Keratinocyte (primary cell): ENCODE measurements at places on chromosomes 7 and 10.

DNA sequence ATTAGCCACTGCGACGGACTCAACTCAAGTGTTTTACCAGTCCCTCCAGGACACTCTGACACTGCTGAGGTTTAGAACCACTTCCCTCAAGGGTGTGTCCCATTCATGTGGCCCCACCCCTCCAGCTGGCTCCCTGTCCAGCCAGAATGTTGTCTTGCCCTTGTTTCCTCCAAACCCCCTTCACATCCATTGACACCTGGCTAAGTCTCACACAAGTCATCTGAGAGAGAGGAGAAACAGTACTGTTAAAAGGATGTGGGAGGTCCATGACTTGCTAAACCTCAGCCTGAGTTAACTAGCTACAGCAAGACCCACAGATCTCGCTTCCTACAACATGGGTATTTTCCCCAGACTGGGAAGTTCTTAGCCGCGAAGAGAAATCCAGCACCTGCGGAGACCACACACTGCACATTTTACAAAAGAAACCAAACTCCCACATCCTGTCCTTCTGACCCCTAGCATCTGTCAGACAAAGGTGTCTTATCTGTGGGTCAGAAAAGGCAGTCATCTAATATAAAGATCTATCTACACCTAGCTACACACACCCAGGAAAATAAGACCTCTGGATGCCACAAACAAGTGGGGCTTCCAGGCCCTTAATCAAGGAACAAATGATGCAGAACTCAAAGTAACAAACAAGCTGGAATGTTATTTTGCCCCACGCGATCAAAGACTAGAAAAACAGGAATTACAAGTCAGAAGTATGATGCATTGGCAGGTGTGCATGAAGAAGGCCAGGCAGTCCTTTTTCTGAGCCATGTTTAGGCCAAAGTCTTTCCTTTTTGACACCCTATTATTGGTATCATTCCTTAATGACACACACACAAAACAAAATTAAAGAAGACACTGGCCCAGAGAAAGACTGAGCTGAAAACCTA, 13.9 kb downstream of the OSBPL3 start:
- no peak for DNase-seq

- no peak for DNase-seq
Measured at GRCh38 chr7:159022238-159022993, 122.3 kb downstream of the VIPR2 start.

GRCh38 chr7:115851291-115851690, 179.3 kb downstream of the TFEC start:
- DNase-seq, result no peak

- DNase-seq, result no peak
Measured at GRCh38 chr7:69659983-69660382, 61.7 kb downstream of the AUTS2 start.

GRCh38 chr7:155285833-155286232, 11.8 kb upstream of the INSIG1 start:
- no peak for DNase-seq

GRCh38 chr10:30991647-30992011, 40.0 kb downstream of the ZNF438 start:
- no peak for DNase-seq

GRCh38 chr10:124185084-124185483, 91.7 kb upstream of the CHST15 start:
- no peak for DNase-seq

GRCh38 chr10:27241010-27241651, 534 bp upstream of the ACBD5 start:
- no peak for DNase-seq

GRCh38 chr10:4826792-4827324, 851 bp downstream of the AKR1E2 start:
- DNase-seq, result no peak

- no peak for DNase-seq
Measured at GRCh38 chr7:103003004-103003403, 71.6 kb downstream of the FBXL13 start.

- no peak for DNase-seq
Measured at GRCh38 chr10:112952282-112953173, 2.5 kb downstream of the TCF7L2 start.

DNA sequence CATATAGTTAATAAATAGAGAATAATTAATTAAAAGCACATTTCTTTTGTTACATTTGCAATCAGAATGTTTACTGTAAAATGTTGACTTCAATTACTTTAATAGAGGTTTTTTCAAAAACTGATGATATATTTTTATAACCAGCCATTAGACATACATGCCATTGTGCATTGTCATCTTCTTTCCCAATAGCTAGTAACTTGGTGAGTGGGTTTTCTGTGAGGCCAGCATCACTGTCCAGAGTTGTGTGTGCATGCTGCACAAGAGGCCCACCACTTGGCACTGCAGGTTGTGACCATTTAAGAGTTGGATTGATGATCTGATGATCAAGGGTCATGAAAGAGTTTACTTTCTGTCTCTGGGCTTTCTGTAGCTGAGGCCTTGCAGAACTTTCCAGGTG, 46.5 kb downstream of the TFEC start:
- no peak for DNase-seq

- DNase-seq, result no peak
Measured at GRCh38 chr7:128349466-128349825, 5.7 kb upstream of the RBM28 start.

- no peak for DNase-seq
Measured at GRCh38 chr10:131012641-131012985, 298.9 kb downstream of the TCERG1L start.

- no peak for DNase-seq
Measured at GRCh38 chr10:78688230-78688900, 380.4 kb upstream of the ZMIZ1 start.

- DNase-seq, result no peak
Measured at GRCh38 chr7:152910545-152911225, 151.1 kb downstream of the ACTR3B start.

GRCh38 chr10:8245131-8245813, 190.8 kb downstream of the GATA3 start:
- DNase-seq, result no peak

GRCh38 chr7:8389593-8390261, 43.7 kb upstream of the NXPH1 start:
- no peak for DNase-seq

- no peak for DNase-seq
Measured at GRCh38 chr7:71854546-71855397, 557.4 kb downstream of the CALN1 start.

DNA sequence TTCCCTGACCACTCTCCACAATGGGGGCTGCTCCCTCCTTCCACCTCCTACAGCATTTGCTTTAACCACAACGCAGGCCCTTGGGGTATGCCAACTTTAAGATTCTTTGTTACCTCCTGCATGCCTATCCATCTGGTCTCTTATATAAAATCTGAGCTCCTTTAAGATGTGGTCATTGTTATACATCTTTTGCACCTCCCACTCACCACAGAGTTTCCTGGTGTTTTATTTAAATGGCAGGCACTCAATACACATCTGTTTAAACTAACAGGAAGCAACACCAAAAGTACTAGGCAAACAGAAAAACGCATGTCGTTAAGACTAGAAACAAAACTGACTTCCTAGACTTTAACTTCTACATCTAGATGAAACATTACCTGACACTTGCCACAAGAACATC, 36.3 kb downstream of the SLC25A13 start:
- DNase-seq, result no peak

DNA sequence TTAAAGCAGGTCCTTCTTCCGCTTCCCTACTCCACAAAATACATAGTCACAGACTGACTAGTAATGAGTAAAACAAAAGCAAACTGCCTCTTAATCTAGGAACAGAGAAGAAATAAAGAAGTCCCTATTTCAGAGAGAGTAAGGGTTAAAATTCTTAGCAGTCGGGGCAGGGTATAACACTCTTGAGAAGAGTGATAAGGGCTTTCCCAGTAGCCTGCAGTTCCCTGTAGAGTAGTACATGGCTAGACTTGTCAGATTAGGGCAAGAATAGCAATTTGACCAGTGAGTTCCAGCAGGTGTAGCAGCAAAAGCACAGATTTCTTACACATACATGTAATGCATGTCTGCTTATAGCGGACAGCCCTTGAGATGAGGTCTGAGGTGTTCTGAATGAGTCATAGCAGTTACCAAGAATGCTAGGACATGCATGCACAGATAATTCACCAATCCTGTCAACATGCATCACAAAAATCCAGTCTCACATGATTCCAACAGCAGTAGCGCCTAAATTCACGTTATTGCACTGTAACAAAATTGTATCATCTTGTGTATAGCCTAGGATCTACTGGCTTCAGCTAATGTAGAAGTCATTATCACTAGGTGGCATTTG, 40.7 kb downstream of the BTRC start:
- DNase-seq, result peak; percentile 48

GRCh38 chr7:13851736-13852135, 137.7 kb downstream of the ETV1 start:
- DNase-seq, result no peak

DNA sequence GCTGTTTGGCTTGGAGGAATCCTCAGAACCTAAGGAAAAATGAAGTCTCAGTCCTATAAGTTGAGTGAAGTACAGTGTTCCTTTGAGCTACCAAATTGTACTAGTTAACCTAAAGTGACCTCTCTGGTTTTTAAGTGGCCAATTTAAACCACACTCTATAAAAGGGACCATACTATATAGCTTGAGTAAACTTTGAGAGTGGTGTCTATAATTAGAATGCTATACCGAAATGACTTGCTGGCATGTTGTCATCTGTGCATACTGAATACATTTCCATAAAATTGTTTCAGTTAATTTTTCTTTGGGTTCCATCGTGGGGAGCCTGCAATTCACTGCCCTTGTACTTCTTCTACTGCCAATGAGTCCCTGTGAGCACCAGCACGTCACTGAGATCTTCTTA, 151.1 kb downstream of the DKK1 start:
- DNase-seq, result no peak

- DNase-seq, result no peak
Measured at GRCh38 chr7:74051629-74052410, 23.8 kb downstream of the ELN start.

DNA sequence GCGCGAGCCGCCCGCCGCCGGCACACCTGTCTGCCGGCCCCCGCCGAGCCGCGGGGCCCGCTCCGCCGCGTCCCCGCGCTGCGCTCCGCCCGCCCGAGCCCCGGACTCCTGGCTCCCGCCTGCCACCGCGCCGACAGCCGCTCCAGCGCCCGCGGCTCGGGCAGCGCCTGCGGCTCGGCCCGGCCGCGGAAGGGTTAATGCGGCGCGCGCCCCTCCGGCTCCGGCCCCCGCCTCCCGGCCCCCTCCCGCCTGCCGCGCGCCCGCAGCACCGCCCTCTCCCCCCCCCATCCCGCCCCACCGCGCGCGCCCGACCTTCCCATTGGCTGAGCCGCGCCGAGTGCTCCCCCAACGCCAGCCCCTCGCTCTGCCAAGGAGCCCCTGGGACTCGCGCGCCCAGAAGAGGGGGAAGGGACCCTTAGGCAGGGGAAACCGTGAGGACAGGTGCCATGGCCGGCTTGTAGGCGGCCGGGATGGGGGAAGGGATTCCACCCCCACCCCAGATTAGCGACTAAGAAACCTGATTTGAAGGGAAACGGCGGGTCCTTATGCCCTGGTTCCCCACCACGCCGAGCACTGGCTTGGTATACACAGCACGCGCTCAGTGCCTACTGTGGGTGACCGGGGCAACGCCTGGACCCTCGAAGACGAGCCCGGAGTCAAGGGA, at the start of gene KCNH2:
Gene KCNH2 (minus strand): TSS at position 196 of the 664 bp plus-strand sequence. CDS start 408 bp downstream, outside the sequence.
- DNase-seq, result no peak
